Eye (tissue), 1 donor: ENCODE measurements at places on chromosomes 5 and 9.

DNA sequence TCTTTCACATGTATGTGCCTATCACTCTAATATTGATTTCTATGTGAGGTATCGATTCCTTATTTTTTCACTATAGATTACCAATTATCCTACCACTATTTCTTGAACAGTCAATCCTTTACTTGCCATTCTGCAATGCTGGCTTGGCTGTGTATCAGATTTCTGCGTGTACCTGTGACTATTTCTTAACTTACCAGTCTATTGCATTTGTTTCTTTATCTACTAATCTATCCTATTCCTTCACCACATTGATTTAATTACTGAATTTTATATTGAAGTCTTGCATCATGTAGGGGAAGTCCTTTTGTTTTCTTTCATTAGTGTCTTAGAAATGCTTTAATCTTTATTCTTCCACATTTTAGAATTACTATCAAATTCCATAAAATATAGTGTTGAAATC is 684.8 kb downstream of the LRRC70 start:
- no peak for DNase-seq

DNA sequence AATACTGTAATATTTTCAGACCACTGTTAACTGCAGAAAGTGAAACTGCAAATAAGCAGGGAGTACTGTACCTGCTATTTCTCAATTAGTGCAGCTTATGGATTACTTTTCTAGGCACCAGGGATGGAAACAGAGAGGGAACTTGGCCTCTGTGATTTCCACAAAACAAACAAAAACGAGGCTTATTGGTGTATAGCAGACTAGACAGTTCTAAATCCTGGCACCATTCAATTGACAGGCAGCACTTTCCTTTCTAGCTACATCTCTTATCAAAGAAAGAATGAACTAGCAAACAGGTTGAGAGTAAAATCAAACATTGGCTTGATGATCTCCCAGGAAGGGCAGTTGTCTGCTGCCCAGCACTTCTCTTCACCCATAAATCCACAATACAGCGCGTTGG is 16.0 kb upstream of the IL33 start:
- DNase-seq, result no peak

DNA sequence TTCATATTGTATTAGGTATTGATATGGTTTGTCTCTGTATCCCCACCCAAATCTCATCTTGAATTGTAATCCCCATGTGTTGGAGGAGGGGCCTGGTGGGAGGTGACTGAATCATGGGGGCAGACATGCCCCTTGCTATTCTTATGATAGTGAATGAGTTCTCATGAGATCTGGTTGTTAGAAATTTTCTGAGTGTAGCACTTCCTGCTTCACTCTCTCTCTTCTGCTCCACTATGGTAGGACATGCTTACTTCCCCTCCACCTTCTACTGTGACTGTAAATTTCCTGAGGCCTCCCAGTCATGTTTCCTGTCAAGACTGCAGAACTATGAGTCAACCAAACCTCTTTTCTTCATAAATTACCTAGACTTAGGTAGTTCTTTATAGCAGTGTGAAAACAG is 187.4 kb upstream of the SLC24A2 start:
- DNase-seq, result no peak

GRCh38 chr9:126521551-126521950 is 92.2 kb upstream of the LMX1B start:
- no peak for DNase-seq

DNA sequence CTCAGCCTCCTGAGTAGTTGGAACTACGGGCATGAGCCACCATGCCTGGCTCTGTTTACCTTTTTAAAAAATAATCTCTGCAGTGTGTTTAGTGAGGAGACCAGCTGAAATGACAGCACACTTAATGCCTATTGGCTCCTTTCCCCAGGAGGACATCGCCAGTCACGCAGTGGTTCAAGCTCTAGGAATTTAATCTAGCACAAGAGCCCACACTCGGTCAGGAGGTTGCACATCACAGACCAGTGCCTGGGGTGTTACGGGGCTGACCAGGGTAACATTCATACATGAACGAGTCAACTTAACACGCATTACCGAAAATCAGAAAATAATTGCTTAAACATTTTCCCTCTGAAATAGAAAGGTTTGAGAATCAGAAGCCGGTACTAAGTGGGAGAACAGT is 217.0 kb downstream of the GOLPH3 start:
- no peak for DNase-seq

- no peak for DNase-seq
These were observed 256.5 kb upstream of the ZNF608 start for GRCh38 chr5:125002727-125003598.

DNA sequence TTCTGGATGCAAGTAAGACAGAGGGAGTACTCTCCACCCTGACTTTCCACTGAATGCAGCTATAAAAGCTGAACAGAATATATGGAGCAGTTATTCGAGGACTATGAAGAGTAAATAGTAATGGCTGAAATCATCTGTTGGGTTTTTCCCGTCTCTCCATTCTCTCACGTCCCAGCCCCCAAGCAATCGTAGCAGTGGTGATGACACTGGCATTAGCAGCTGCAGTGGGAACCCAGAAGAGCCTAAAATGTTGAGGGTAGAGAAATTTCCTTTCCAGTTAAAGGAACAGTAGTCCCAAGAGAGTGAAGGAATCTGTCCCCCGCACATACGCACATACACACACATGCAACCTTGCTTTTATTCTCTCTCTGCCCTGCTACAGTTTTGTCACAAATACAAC is 33.2 kb downstream of the MED27 start:
- no peak for DNase-seq

GRCh38 chr9:18683851-18684250 is 209.9 kb downstream of the ADAMTSL1 start:
- DNase-seq, result no peak

GRCh38 chr5:84695330-84695729 is 310.6 kb upstream of the EDIL3 start:
- no peak for DNase-seq

- DNase-seq, result no peak
These were observed 349.1 kb upstream of the DAP start for GRCh38 chr5:11110128-11110527.

DNA sequence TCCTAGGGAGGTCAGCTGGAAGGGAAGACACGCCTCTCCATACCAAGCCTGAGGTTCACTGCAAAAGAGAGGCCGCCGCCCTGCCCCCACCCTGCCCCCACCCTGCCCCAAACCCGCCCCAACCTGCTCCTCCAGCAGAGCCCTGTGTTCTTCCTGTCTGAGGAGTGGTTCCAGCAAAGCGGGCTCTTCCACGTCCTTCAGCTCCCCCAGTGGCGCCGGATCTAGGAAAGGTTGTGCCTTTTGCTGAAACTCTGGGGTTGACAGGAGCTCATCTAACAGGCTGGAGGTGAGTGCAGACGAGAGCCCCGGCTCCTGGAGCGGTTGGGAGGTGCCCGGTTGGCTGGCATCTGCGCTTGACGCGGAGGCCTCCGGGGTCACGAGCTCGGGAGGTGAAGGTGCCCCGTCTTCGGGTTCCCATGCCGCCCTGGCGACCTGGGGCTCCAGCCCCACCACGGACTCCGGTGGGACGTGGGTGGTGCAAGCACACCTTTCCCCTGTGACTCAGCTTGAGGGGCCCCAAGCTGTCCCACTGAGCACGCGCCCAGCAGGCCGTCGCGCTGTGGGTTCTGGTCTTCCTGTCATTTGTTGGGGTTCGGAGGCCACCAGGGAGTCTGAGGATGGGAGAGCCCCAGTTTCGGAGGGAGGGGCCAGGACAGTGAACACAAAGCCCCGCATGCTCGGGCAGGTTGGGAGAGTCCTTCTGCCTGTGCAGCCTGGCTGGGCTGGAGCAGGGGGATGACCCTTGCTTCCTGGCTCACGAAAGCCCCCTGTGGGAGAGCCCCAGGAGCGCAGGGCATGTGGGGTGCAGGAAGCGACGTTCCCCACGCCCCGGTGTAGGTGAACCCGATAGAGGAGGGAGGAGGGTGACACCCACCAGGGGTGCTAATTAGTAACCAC is 1467.1 kb downstream of the FOXD4L5 start:
- DNase-seq, result peak; percentile 74

- DNase-seq, result peak; percentile 76
These were observed 11.4 kb downstream of the GRHPR start for GRCh38 chr9:37433867-37434371.

GRCh38 chr5:89043676-89044075 is 160.7 kb upstream of the MEF2C start:
- DNase-seq, result no peak

DNA sequence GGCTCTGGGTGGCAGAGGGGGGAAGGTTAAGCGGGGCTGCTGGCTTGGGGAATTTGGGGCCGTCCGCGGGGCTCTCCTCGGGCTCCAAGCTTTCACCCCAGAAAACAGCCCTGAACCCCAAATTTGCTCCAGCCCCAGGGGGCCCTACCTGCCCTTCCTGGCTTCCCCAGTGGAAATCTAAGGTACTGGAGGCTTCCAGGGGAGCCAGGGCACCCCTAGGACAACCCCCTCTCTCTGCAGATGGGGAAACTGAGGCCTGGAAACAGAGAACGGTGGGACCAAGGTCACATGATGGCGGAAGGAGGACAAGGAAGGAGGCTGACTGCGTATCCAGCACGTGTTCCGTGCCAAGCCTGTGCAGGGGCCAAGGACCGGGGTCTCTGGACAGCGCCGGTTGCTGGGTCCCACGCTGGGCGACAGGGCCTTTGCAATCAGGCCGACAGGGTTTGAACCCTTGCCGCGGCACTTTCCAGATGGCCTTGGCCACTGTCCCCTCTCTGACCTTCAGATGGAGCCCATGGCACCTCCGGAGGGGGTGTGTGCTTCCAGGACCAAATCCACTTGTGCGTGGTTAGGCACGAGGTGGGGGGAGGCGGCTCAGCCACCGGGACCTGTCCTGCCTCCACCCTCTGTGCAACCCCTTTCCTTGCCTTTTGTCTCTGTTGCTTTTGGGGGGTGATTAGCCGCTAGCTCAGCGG is 183.1 kb downstream of the C9orf50 start:
- peak; percentile 60 for DNase-seq

DNA sequence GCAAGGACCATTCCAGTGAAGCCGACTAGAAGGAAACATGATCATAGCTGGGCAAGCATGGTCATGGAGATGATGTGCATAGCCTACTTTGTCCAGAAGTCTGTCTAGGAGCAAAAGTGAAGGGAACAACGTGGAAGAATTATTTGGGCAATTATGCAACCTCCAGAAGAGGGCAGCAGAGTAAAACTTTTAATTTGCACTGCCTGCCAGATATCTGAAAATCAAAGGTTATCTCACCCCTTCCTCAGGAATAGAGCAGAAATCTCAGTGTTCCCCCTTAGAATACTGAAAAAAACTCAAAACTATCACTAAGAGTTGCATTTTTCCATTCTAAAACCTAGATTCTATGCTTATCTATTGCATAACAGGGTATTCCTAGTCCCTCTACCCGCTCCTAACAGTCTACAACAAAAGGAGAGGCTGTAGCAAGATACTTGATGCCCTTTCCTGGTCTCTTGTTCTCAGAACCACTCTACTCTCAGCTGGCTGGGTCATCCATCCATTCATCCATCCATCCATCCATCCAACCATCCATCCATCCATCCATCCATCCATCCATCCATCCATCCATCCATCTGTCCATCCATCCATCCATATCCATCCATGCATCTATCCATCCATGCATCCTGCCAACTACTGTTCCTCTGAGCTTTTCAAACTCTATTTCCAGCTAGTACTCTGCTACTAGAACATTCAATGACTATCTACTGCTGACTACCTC is 8.4 kb upstream of the SETD9 start:
- DNase-seq, result peak; percentile 67

DNA sequence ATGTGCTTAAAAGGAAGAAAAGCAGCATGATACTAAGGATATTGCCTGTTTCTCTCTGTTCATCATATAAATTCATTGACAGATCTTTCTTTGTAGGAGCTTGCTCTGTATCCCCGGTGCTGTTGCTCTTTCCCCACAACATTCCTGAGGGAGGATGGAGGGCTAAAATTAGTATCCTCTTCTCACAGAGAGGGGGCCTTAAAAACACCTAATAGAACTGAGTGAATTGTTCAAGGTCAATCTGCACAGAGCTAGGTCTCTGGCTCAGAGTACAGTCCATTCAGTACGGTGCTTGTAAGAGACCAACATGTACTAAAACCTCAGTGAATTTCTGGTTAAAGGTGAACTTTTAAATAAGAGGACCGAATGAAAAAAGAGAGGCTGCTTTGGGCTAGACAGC is 88.7 kb downstream of the PALM2AKAP2 start:
- DNase-seq, result no peak

DNA sequence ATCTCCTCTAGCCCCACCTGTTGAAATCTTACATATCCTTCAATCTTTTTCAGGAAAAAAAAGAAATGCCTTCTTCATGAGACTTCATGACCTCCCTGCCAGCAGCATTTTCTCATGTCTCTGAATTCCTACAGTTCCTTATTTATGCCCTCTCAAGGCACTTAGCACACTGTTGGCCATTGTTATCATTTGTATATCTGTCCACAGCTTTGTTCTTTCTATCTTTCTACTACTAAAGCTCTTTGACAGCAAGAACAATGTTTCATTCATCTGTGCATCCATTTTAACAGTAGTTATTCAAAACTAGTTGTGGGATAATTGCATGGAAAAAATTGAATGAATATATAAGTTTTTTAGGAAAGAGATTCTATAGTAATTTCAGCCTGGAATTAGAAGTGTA is 20.9 kb upstream of the GZMA start:
- no peak for DNase-seq

DNA sequence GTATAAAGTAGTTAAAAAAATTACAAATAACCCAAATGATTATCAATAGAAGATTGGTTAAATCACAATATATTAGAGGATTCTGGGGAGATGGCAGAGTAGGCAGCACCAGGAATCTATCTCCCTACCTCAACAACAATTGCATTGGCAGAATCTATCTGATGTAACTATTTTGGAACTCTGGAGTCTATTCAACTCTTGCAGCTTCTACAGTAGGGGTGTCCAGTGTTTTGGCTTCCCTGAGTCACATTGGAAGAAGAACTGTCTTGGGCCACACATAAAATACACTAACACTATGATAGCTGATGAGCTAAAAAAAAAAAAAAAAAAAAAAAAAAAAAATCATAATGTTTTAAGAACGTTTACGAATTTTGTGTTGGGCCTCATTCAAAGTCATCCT is 29.2 kb upstream of the ECM2 start:
- DNase-seq, result no peak

- no peak for DNase-seq
These were observed 13.9 kb downstream of the RAB14 start for GRCh38 chr9:121187636-121188305.

- DNase-seq, result no peak
These were observed 176.4 kb downstream of the ARRDC3 start for GRCh38 chr5:91206734-91207133.

- peak; percentile 88 for DNase-seq
These were observed 8.8 kb upstream of the TRAF1 start for GRCh38 chr9:120935383-120935857.

GRCh38 chr5:171975262-171975876 is 31.1 kb downstream of the FBXW11 start:
- DNase-seq, result no peak

GRCh38 chr5:126969548-126969947 is 60.8 kb downstream of the MARCHF3 start:
- DNase-seq, result no peak

DNA sequence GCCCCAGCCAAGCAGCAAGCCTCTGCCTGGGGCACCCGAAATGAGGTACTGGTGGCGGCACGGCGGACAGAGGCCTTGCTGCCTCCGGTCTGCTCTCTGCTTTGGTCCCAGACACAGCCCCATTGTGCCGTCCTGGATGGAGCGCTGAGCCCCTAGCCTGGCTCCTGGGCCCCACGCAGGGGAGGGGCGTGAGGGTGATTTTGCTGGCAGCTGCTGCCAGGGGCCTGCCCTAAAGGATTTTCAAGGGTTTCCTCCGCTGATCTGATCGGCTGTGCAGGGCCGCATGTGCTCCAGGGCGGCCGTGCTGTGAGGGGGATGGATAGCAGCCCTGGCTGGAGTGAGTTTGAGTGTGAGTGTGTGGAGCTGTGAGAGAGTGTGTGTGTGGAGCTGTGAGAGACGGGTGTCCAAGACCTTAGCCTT is 1.3 kb downstream of the GPSM1 start:
- peak; percentile 89 for DNase-seq

- DNase-seq, result peak; percentile 38
These were observed at the start of gene PCDHB6 for GRCh38 chr5:141149812-141150211. Gene PCDHB6 (plus strand): TSS chr5:141150057. CDS start chr5:141150258, 201 bp downstream.
